RPMI7951 (cell line): ENCODE measurements at places on chromosomes 7 and 10. TPM values are rescaled to one million over a fixed set of nuclear protein-coding genes. Genes with fewer than 3 reads are reported as not detected.

DNA sequence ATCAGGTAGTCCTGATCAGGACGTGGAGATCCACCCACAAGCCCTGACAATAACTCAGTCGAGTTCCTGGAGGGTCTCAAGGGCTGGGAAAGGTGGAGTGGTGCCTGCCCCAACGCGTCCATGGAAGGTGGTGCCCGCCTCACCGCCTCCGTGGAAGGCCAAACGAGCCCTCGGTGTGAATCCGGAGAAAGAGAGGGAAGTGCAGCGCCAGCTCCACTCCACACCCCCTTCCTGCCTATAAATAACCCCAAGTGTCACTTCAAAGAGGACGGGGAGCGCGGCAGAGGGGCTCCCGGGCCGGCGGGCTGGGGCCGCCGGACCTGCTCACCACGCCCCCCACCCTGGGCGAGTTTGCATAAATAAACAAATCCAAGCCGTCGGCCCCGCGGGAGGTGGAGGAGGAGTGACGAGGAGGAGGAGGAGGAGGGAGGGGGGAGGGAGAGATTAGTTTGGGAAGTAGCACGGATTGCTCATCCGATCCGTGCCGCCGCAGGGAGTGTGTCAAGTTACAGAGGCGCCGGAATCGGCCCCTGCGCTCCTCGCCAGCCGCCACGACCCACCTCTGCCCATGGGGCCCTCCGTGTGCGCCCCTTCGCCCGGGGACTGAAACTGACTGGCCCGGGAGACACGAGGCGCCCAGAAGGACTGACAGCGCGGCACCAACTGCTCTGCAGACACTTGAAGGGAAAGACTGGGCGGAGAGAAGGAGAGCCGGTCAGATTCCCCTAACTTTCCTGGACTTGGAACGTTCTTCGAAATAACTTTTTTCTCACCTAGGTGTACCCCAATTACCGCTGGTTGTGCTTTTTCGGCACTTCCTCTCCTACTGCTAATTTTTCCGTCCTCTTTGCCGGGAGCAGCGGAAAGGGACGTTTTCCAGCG lies at the start of gene COL13A1:
Gene COL13A1, plus strand, starts transcription at position 473 of the 882 bp plus-strand sequence. CDS start 518 bp downstream, outside the sequence.
- DNase-seq, result peak; percentile 86

- DNase-seq, result peak; percentile 56
Observed at GRCh38 chr7:17466216-17466615, 167.8 kb downstream of the AHR start.

The IKZF5 gene
- total RNA-seq, result 2.6 and 4.4 TPM in 2 replicates

- peak; percentile 15 for DNase-seq
Observed at GRCh38 chr10:6716516-6716915, 136.4 kb upstream of the PRKCQ start.
